ENCODE measurements at places on chromosomes 4 and X.

- no peak for DNase-seq
Observed at GRCh38 chrX:103554687-103555424, 30.5 kb upstream of the TCEAL4 start.

DNA sequence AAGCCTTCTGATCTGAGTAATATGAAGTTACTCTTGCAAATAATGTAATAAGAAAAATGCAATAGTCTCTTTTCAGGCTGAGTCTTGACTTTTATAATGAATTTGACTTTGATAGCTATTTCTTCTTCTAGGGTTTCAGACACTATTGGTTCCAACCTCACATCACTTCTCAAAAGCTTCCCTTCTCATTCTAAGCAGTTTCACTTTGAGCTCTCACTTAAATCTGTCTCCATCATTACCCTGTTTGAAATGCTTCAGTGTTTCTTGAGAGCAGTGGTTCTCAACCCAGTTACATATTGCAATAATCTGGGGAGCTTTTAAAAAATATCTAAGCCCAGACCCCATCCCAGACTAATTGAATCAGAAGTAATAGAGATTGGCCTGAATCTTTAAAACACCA is 40.5 kb upstream of the BMP2K start:
- no peak for DNase-seq

GRCh38 chrX:134254511-134254910 is 17.5 kb downstream of the CCDC160 start:
- no peak for DNase-seq

DNA sequence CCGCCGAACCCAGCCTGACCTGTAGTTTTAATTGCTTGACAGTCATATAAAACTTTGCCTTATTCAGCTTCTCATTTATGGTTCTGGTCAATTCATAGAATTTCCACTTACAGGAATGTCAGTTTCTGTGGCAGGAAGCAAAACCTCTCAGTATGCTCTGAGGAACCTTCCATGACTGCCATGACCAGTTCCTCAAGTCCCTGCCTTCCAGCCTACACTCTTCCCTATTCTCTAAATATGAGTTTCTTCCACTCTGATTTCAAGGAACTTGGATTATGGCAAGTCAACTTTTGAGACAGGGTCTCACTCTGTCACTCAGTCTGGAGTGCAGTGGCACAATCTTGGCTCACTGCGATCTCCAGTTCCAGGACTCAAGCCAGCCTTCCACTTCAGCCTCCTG is 26.0 kb upstream of the NSUN7 start:
- no peak for DNase-seq

GRCh38 chrX:153768311-153769157 is 4.5 kb downstream of the PLXNB3 start:
- no peak for DNase-seq

GRCh38 chr4:83858131-83858530 is 322.2 kb downstream of the GPAT3 start:
- no peak for DNase-seq

- no peak for DNase-seq
Observed at GRCh38 chr4:188639479-188640100, 500.3 kb downstream of the TRIML1 start.

DNA sequence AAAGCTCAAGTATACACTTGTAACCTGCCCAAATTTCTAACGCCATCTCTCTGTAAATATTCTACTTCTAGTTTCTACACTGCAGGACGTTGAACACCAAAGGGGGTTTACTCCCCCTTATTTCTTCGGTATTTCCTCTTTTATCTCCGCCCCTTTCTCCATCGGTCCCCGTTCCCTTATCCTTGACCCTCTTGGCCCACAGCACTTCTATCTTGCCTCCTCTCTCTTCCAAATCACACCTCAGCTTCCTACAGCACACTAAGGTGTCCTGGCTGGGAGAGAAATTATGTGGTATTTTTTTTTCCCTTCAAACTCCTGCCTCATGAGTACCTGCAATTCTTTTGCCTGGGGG is 715 bp downstream of the ZMAT1 start:
- DNase-seq = no peak

GRCh38 chrX:38656350-38656915 is 95.1 kb downstream of the TSPAN7 start:
- DNase-seq = no peak

GRCh38 chrX:118823263-118824172 is at the start of gene ZCCHC12:
Gene ZCCHC12 (plus strand): TSS chrX:118823824. CDS start chrX:118825245, 1,421 bp downstream.
- DNase-seq = peak; percentile 86

- DNase-seq = no peak
Observed at GRCh38 chr4:7068279-7068842, 497 bp upstream of the GRPEL1 start.

GRCh38 chrX:71367396-71367795 is 1.2 kb downstream of the TAF1 start:
- no peak for DNase-seq

GRCh38 chrX:72306851-72307645 is 1.3 kb upstream of the CITED1 start:
- DNase-seq = peak; percentile 46

DNA sequence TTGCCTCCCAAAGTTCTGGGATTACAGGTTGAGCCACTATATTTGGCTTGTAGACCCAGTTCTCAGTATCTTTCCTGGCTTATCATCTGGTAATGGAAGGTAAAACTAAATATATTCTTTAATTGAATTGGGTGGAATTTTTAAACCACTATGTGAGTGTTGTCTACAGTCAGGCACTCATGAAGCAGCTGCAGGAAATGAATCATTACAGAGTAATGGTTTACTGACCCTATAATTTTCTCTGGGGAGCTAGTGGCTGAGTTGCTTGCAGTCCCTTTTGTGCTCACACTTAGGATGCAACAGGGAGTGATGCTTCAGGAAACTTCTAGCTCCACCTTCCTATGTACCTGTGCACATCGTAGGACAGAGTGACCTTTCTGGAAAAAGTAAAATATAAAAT is 4.1 kb upstream of the UGT2B7 start:
- DNase-seq = no peak

DNA sequence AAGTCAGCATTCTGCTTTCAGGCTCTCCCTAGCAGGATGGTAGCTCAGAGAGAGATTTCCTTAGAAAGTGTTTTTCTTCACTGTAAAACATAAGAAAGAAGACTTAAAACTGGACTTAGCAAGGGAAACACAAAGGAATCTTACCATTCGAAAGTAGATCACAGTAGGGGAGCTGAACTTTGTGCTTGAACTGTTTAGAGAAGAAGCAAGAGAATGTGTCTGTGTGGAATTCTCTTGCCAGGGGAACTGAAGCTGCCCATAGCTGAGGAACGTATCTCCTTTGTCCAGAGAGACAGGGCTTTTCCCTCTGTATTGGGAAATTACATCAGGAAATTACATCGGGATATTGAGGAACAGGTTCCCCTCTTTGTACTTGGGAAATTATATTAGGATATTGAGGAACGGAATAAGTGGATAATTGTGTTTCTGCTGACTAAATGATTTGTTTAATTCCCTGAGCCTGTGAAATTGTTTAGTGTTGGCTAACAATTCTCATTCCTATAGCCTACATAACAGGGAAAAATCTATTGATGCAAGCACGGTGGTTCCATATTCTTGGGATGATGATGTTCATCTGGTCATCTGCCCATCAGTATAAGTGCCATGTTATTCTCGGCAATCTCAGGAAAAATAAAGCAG is 21.2 kb downstream of the SRD5A3 start:
- no peak for DNase-seq

DNA sequence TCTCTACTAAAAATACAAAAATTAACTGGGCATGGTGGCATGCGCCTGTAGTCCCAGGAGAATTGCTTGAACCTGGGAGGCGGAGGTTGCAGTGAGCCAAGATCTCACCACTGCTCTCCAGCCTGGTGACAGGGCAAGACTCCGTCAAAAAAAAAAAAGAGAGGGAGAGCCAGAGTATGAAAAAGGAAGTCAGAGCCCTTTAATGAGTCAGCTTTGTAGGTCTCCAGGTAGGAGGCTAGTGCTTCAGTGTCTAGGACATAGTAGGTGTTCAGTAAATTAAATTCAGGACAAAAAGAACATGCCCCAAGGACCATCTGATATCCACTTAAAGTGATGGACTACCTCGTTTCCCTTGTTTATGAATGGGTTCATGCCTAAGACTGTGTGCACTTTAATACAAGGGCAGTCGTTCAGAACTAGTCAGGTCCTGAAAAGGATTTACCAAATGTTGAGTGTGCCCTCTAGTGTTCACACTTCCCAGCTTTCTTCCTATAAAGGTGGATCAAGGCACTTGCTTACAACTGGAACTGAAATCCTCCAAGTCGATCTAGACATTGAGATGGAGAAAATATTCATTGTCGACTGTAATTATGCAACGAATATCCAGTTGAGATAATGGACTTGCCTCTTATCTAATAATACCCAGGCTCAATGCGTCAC is 29.0 kb downstream of the F9 start:
- no peak for DNase-seq

DNA sequence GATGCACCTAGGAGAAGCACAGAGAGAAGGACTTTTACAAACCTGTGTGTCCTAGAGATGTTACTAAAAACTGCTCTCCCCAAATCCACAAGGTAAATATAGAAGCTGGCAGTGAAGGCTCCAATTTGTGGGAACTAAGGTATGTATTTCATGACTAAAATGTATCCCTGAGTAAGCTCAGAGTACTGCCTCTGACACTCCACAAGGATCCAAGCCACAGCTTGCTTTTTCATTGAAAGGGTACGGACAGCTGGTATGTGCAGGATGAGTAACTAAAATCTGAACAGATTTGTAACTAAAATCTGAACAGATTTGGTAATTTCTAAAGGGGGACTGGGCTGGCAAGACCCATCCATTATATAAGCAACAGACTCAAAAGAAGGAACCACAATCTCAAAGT is 187.6 kb downstream of the DCLK2 start:
- DNase-seq = no peak

DNA sequence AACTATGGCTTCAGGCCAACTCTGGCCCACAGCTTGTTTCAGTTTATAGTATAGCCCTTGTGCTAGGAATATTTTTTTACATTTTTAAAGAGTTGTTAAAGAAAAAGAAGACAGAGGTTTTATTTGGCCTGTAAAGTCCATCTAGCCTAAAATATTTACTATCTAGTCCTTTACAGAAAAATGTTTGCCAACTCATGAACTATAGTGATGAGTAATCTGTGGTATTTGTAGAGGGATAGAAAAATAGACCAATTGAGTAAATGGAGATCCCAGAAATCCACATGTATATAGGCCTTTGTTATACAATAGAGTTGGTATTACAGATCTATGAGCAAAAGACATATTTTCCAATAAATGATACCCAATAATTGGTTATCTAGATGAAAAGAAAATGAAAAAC is 288.7 kb downstream of the PRDM5 start:
- no peak for DNase-seq

DNA sequence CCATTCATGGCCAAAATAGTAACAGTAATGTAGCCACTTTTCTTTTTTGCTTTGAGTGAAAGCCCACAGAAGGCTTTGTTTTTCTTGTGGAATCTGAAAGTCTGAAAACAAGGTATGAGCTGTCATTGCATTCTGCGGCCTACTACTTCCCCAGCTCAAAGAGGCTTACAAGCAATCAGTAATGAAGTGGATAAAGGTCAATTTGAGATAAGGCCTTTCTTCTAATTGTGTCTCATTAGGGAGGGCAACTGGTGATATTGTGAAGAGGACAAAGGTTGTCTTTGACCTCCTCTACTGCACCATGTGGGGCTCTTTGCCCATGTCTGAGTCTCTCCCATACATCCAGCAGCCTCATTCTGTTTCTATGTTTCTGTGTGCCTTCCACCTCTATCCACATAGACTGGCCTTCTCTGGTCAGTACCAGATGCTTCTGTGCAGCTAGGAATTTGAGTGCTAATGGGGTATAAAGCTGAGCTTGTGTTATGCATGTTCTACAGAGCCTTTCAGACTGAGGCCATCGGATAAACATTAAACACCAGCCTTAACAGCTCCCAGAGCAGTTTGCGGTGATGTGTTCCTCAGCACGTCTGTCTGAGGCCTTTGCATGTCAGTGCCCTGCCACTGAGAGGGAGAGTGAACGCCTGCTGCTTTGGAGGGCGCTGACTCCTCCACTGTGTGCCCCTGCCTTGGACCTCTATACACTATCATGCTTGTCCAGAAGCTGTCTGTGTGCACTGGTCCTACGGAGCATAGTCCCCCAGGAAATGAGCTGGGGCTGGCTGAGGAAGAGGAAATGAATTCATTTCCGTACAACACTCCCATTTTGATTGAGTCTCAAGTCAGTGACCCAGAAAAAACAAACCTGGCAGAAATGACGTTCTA is 80.2 kb downstream of the SH2D1A start:
- no peak for DNase-seq

GRCh38 chr4:173301518-173302201 is 32.5 kb downstream of the HMGB2 start:
- DNase-seq = no peak

GRCh38 chr4:120446051-120446567 is 379.5 kb upstream of the MAD2L1 start:
- no peak for DNase-seq

DNA sequence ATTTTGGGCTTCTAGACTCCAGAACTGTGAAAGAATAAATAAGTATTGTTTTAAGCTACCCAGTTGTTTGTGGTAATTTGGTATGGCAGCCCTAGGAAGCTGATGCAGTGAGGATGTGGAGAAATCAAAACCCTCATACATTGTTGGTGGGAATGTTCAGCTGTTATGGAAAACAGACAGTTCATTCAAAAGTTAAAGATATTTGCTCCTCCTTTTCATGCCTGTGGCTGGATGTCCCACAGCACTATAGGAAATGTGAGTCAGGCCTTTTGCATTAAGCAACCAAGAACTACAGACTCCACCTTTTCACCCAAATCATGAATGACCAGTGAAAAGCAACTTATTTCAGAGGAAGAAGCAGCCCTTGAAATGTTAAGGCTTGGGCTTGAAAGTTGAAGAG is 6.7 kb downstream of the BBS12 start:
- no peak for DNase-seq

GRCh38 chr4:92120810-92121498 is 182.8 kb upstream of the GRID2 start:
- no peak for DNase-seq

DNA sequence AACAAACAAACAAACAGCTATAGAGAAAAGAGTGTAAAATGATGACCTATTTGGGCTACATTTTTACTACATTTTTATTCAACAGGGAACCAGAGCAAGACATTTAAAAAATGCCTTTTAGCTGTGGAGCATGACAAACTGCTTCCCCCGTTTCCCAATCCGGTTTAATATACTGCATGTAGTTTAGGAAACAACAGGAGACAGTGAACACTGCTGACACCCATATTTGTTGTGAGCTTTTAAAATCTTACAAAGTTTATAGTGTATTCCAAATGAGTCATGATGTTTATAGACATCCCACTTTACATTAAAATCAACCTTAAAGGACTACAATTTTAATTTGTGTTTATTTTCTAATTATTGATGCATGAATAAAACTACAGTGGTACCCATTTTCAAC is 1238.3 kb downstream of the TECRL start:
- no peak for DNase-seq
